NT2/D1 (cell line): ENCODE measurements at places on chromosomes 4 and X.

DNA sequence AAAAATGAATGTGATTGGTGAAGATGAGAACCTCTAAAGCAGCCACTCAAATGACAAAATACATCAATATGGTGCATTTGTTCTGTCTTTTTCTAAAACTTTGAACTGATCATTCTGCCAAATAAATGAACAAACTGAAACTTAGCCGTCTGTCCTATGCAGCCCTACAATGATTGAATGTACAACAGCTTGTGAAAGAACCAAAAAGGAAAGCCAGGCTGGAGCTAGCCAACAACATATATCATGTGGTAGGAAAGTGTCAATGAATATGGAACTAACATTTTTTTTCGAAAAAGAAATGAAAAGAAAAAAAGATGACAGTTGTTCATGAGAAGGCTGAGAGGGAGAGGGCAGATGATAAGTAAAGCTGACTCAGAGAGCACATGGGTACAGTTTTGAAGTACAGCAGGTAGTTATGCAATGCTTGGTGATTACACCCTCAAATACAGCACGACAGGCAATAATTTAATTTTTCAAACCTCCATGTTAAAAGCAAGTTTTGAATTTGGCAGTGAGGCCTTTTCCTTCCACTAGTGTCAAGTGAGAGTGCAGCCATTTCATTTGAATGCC is 21.2 kb upstream of the SLC7A11 start:
- no peak for DNase-seq

DNA sequence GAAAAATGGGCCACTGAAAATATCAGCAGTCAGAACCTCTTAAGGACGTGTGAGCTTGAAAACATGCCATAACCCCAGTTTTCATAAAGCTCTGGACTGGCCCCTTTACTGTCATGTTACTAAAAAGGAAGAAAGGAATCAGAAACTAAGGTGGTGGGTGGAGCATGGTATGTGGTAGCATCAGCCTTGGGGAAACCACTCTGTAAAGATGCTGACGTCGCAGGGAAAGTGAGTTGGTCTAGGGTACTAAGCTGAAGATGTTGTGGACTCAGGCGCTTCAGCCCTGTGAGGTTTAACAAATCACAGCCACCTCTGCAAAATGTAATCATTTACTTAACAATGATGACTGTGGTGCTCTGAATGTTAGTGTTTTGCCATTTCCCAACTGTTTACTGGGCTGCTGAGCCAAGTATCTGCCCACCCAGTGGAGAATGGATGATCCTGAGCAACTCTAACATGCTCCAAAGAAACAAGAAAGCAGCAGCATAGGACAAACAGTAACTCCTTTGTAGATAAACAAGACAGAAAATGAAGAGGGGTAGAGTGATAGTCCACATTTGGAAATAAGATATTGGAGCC is 33.4 kb downstream of the C4orf54 start:
- no peak for DNase-seq

DNA sequence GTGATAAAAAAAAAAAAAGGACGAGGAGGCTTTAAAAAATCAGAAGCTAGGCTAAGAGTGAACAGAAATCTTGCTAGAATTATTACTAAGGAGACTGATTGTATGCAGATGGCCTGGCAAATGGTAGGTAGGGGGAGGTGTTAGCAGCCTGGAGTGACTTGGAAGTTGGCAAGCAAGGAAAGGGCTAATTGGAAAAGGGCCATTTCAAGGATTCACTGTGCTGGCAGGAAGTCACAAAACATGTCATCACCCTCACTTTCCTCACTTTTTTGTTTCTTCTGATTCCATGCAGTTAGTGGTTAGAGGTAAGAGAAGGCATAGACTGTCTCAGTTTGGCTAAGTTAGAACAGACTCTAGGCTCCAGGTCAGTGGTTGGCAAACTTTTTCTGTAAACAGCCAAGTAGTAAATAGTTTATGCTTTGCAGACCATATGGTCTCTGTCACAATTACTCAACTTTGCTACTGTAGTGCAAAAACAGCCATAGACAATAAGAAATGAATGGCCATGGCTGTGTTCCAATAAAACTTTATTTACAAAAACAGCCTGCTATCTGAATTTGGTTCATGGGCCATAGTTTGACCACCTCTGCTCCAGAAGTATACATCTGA is 646.5 kb upstream of the ACTRT1 start:
- no peak for DNase-seq

- no peak for DNase-seq
These were observed 42.8 kb downstream of the IL21 start for GRCh38 chr4:122577808-122578781.

GRCh38 chrX:9845578-9845952 is 59.3 kb downstream of the SHROOM2 start:
- DNase-seq = no peak

GRCh38 chrX:124690495-124690894 is 344.1 kb downstream of the SH2D1A start:
- DNase-seq = no peak

DNA sequence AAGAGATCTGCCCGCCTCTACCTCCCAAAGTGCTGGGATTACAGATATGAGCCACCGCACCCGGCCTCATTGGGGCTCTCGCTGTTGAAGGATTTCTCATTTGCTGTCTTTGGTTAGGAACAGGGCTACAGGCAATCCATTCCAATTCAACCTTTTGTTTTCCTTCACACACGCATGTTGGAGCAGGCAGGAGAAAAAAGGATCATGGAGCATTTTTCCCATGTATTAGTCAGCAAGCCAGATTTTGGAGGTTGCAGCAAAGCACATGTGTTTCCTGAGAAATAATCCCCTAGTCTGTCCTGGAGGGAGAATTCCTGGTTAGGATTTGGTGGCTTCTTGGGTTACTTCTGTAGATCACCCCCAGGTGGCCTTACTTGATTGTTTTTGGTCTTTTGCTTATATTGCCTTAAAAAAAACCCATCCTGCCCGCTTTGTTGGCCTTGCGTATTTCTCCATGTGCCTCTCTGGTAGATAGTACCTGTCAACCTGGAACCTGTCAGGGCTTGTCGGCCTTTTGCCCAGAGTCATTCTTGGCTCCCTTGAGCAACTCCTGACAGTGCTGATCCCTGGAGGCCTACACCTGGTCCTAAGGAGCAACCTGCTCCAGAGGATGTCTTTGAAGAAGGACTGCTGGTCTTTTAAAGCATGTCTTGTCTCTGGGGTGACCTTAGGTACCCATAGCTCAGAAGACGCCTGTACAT is 82.4 kb upstream of the CLCN4 start:
- no peak for DNase-seq

DNA sequence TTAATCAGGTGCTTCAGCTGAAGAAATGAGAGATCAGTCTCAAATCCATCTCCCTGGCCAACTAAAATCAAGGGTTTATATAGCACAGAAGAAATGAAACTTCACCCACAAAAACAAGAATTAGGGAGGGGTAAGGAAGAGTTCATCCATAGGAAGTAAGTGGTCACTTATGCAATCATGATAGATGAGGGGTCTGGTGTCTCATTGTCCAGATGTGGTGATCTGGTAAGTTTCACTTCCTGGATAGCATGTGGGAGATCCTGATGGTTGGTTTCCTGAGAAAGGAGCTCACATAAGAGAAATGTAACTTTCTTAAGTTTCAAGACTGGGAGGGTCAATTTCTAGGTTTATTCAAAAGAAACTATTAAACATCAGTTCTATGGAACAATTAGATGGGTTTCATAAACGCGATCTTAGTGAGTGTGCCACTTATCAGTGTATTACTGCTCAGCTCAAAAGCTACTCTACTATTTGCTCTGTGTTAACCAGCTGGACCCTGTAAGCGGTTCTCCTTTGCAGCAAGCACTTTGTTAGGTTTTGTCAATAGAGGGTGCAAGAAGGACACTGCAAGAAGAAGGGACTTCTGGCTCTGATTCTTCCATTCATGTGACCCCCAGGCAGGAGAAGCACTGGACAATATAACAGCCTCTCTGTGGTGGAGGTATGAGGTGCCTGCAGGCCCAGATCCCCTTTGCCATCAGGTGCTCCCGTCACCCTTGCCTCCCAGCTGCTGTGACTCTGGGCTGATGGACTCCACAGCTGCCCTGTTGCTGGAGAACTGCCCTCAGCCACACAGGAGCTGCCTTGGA is 35.4 kb upstream of the HPSE start:
- no peak for DNase-seq

- no peak for DNase-seq
These were observed 26.4 kb downstream of the NIPAL1 start for GRCh38 chr4:48042979-48043461.

DNA sequence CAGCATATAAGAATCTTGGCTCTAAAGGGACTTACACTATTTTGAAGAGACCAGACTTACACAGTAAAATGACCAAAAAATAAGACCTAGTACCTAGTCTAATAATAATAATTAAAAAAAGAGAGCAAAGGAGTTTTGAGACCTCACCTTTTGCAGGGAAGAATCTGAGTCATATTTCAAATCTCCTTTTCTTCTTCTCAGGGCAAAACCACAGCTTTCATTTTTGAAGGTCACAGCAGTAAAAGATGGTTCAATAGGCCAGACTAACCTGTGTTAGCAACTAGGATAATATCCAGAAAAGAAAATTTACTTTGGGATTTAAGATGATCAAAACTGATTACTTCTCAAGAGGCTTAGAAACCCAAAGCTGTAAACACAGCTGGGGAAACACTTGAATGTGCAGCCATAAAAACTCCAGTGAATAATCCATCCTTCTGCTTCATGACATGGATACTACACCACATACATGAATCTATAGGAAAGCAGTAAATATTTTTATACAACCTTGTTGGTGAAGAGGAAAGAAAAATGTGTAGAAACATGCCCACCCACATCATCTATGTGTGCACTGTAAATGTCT is 25.9 kb upstream of the LNX1 start:
- no peak for DNase-seq

- DNase-seq = no peak
These were observed 633.5 kb downstream of the RAPGEF2 start for GRCh38 chr4:159736411-159736810.

DNA sequence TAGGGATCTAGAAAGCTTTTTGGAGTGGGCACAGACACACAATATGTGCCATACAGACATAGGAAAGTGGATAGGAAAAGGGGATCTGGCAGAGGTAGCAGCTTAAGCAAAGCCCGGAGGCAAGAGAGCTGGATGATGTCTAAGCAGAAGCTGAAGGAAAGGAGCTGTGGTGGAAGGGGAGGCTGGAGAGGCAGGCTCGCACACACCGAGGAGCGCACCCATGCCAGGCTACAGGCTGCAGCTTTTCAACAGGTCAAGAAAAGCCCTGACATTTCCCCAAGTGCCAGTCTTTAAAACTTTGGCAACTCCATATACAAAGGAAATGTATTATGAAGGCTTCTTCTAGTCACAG is 67.4 kb downstream of the SOWAHB start:
- DNase-seq = no peak

DNA sequence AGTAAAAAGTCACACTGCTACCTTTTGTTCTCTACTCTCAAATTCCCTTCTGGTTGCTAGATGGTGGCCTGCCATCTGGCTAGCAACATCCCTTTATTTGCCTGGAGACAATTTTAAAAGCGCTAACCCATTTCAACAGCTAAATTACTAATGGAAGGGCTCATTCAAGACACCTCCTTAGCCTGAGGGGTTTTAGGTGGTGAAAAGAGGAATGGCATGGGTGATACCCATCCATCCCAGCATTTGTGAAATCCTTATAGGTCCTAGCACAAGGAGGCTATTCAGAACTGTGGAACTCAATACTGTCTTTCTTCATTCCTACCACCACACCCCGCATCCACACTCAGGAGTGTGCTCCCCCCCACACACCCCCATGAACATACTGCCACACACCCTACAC is 33.5 kb downstream of the ARHGEF9 start:
- no peak for DNase-seq

DNA sequence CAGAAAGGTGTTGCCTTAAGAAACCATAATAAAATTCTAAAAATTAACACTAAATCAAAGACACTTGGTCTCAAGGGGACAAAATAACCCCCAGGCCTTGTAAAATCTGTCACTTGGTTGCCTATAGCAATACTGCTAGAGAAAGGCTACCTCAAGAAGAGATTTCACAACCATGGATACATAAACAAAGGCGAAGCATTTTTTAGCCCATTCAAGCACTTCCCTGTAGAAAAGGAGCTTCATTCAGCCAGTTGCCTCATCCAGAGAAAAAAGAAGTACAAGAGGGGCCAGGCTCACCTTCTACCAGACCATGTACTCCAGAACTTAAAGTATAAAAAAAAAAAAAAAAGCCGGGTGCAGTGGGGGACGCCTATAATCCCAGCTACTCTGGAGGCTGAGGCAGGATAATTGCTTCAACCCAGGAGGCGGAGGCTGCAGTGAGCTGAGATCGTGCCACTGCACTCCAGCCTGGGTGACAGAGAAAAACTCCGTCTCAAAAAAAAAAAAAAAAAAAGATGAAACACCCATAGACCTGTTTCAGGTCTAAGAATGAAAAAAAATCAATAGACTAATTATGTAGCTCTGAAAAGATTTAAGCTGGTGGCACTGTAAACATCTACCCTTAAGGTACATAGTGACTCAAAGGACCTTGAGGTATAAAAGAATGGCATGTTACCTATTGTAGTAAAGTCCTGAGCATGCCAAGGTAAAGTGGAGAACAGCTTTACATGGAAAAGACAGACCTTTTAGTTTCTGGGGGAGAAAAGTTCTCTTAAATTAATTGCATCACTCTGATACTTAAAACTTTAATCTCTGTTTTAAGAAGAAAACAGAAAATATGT is 18.0 kb downstream of the RUFY3 start:
- DNase-seq = no peak

DNA sequence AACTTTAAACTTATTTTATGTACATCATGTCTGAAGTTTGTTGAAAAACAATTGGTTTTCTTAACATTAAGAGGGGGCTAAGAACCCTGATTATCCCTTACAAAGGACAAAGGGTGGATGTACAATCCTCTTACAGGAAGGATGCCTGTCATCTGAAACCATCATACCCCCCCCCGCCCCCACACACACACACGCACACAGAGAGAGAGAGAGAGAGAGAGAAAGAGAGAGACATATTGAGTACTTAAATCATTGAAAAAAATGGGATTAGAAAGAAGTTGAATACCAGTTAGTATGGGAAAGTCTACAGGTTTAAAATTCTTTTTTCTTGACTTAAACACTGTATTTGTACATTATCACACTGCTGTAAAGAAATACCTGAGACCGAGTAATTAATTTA is 10.9 kb upstream of the PGM2 start:
- no peak for DNase-seq

DNA sequence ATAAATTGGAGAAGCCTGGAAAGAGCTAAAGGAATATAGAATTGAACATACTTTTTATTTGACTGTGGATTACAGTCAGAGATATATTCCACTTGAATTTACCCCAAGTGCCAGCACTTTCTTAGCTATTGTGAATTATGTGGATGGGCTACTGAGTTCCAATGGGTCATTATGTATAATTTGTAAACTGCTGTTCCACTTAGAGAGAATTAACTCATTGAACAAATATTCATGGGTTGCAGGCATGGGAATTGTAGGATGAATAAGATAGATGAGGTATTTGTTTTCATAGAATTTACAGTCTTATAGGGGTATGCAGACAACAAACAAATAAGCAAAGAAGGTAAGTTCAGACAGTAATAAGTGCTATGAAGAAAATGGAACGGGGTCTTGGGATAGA is 195.7 kb downstream of the SHROOM3 start:
- no peak for DNase-seq

DNA sequence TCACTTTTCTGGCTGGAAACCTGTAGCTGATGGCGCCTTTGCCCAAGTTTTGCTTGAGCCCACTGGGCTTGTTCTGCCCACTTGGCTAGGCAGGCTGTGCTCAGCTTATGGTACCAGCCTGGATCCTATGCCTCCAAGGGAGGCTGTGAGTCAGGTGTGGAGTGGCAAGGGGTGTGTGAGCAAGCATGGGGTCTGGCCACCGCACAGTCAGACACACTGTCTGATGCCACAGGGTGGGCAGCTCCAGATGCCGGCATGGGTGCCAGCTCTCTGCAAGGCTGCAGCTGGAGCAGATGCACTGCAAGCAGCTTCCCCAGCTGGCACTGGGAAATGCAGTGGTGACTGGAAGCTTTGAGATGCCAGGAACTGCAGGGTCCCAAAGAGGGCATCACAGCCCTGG is 16.3 kb upstream of the GIMD1 start:
- no peak for DNase-seq
